ENCODE measurements at places on chromosomes 4 and X.

DNA sequence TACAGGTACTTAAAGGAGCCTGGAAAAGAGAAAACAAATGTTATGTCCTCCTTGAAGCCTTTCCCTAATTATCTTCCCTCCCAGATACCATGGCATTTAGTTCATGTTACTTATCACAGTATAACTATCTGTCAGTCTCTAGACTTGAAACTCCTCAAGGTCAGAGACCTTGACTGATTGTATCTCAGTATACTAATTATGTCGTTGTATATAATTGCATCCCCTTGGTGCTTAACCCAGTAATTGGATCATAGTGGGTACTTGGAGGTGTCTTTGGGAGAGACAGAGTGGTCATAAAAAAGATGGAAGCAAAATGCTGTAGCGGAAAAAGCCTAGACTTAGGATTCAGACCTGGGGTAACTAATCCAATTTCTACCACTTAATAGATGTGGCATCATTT is 8.1 kb downstream of the IGBP1 start:
- no peak for DNase-seq

DNA sequence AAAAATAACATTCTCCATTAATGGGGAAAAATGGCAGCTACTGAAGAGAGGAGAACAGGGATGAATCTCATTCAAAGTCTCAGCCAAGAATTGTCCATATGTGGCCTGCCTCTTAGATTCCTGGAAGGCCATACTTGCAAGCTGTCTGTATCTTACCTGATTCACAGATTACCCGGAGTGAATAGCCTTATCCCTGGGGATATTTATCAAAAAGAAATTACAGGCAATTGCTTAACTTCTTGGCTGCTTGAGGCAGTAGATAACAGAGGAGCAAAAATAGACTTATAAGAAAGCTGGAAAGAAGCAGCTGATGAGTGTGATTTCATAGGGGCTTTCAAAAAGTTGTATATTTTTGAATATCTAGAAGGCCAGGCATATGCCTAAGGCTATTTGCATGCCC is 68.8 kb upstream of the PPP1R2C start:
- no peak for DNase-seq

GRCh38 chrX:19798423-19798822 is 89.0 kb downstream of the SH3KBP1 start:
- DNase-seq, result peak; percentile 33

DNA sequence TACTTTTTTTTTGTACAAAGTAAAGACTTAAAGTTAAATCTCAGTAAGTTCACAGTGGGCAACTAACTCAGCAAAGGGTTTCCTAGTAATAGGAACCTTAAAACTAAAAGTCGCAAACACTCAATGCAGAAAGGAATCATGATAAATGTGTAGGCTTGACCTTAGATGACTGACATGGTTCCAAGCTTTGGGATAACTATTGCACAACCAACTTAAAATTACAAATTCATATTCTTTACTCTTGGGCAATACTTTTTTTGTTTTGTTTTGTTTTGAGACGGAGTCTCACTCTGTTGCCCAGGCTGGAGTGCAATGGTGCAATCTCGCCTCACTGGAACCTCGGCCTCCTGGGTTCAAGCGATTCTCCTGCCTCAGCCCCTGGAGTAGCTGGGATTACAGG is 8.2 kb downstream of the ELOVL6 start:
- DNase-seq, result no peak

DNA sequence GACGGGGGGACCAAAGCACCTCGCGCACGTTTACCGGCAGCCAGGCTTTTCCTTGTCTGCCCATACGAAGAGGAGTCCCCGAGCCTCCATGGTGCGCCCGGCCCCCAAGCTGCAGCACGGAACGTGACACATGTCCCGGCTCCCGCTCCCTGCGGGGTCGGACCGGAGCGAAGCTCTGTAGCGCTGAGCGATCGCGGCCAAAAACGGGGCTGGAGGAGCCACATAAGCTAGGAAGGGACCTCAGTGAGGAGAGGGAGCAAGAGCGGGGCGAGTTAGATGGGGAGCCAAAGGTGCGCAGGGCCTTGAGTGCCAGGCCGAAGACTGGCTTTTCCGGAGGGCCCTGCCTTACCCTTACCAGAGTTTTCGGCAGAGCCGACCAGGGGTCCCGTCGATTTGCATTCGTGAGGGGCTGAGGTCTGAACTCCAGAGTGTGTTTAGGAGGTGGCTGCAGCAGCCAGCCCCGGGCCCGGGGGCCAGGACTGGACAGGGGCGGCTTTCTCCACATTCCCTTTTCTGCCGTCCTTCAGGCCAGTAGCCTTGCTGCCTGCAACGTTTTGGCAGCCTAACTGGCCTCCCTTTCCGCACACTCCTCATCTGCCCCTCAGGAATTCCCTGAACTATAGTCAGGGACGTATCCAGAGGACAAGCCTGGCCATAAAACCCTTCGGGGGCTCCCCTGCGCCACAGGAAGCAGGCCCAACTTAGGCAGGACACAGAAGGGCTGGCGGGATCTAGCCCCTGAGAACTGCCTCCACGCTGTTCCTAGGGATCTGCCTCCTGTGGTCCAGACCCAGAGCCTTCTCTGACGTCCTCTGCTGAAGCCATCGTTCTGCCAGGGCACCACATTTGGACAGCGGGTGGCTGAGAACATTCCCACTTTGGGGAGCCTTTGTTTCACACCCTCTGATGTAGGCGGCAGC is 689 bp downstream of the SSR4 start:
- peak; percentile 24 for DNase-seq

- no peak for DNase-seq
These were observed 527.7 kb upstream of the MAGEB2 start for GRCh38 chrX:29687687-29688086.

DNA sequence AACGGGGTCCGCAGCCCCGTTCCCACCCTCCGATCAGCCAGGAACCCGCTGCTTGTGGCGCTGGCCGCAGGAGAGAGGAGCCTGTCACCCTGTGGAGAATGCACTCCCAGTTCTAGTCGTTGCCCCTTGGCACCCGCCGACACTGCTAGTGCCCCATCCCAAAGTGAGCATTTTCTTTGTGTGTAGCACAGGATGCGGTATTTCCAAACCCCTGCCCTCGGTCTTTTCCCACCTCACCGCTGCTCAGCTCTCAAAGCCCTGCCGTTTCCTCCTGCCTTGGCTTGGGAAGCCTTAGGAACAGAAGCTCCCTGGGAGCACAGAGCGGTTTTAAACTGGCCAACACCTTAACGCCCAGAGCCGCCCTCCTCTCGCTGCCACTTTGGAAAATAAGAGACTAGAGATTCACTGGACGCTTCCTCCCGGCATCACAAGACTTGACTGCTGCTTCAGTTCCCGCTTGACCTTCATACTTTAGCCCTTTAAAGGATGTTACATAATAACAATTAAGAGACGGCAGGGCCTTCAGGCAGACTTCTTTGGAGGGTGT is 772 bp downstream of the CYP4V2 start:
- peak; percentile 31 for DNase-seq

DNA sequence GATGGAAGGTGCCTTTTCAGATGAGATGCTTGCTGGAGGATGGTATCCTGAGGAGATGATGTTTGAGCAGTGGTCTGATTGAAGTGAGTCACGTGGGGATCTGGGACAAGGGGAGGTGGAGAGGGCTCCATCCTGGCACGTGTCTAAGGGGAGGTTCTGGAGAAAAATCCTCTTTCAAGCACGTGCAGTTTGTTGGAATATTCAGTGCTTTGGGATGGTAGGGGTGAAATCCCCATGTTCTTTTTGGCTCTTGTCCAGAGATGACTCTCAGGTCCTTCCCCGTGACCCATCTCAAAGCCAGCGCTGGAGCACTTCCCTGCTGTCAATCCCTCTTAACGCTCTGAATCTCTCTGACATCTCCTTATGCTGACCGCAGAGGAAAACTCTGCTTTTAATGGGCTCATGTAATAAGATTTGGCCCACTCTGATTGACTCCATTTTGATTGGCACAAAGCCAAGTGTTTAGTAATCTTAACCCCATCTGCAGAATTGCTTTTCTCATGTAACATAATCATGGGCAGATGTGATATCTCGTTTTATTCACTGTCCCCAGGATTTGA is 10.8 kb upstream of the KLKB1 start:
- no peak for DNase-seq

Data from stimulated activated CD4-positive, alpha-beta T cell treated with anti-CD3 and anti-CD28 coated beads, Interleukin-4, amount 100 ng/mL, for 24 hours (primary cell).